Gastroesophageal sphincter (tissue), 4 donors: ENCODE measurements at places on chromosomes 1 and 21. TPM values are rescaled to one million over a fixed set of nuclear protein-coding genes. Genes with fewer than 3 reads are reported as not detected.

OR2T35 gene
- not detected for total RNA-seq

ATAD3C gene
- 1.1 TPM for total RNA-seq

ARTN gene
- total RNA-seq = 0.47 TPM

GPR25 gene
- total RNA-seq = not detected

C1orf226 gene
- 10.2 TPM for total RNA-seq

APOBEC4 gene
- not detected for total RNA-seq

TNFRSF4 gene
- 1.6 TPM for total RNA-seq

OR2T11 gene
- total RNA-seq = not detected

SH2D1B gene
- not detected for total RNA-seq

TMEM82 gene
- not detected for total RNA-seq

OR4F16 gene
- not detected for total RNA-seq

TMEM52 gene
- total RNA-seq = 3.1 TPM

MANEAL gene
- 1.5 TPM for total RNA-seq

ANKRD35 gene
- 13.7 TPM for total RNA-seq

AKNAD1 gene
- total RNA-seq = 1.2 TPM

TMEM54 gene
- total RNA-seq = 138 TPM

OR6K2 gene
- total RNA-seq = not detected

SFN gene
- total RNA-seq = 0.81 TPM

RLF gene
- 28.7 TPM for total RNA-seq

OVAAL gene
- not detected for total RNA-seq

CD5L gene
- total RNA-seq = 0.40 TPM

TMEM269 gene
- not detected for total RNA-seq

LY9 gene
- total RNA-seq = 0.27 TPM

LCE1F gene
- total RNA-seq = not detected

MTOR gene
- total RNA-seq = 45.8 TPM

TNFSF4 gene
- total RNA-seq = 24.0 TPM

KCNE2 gene
- not detected for total RNA-seq

TMEM200B gene
- 22.6 TPM for total RNA-seq

TFF1 gene
- not detected for total RNA-seq
